ENCODE measurements at places on chromosomes 2 and 18. TPM values are rescaled to one million over a fixed set of nuclear protein-coding genes. Genes with fewer than 3 reads are reported as not detected.

The GAREM2 gene
- total RNA-seq = 2.2 TPM

The ZNF521 gene
- 9.4 TPM for total RNA-seq

The DCDC2C gene
- total RNA-seq = not detected

The GPR55 gene
- 2.1 TPM for total RNA-seq

The IKZF2 gene
- total RNA-seq = 12.0 TPM

The LAMA3 gene
- 17.5 TPM for total RNA-seq

The PXDN gene
- total RNA-seq = 46.2 TPM

The ANKRD30BL gene
- not detected for total RNA-seq
